RPMI7951 (cell line): ENCODE measurements at places on chromosomes 2 and 18. TPM values are rescaled to one million over a fixed set of nuclear protein-coding genes. Genes with fewer than 3 reads are reported as not detected.

- DNase-seq: peak; percentile 45
These were observed 30.7 kb downstream of the FBXO15 start for GRCh38 chr18:74116633-74117554.

- no peak for DNase-seq
These were observed 64.8 kb upstream of the SLC1A4 start for GRCh38 chr2:64924170-64924934.

DNA sequence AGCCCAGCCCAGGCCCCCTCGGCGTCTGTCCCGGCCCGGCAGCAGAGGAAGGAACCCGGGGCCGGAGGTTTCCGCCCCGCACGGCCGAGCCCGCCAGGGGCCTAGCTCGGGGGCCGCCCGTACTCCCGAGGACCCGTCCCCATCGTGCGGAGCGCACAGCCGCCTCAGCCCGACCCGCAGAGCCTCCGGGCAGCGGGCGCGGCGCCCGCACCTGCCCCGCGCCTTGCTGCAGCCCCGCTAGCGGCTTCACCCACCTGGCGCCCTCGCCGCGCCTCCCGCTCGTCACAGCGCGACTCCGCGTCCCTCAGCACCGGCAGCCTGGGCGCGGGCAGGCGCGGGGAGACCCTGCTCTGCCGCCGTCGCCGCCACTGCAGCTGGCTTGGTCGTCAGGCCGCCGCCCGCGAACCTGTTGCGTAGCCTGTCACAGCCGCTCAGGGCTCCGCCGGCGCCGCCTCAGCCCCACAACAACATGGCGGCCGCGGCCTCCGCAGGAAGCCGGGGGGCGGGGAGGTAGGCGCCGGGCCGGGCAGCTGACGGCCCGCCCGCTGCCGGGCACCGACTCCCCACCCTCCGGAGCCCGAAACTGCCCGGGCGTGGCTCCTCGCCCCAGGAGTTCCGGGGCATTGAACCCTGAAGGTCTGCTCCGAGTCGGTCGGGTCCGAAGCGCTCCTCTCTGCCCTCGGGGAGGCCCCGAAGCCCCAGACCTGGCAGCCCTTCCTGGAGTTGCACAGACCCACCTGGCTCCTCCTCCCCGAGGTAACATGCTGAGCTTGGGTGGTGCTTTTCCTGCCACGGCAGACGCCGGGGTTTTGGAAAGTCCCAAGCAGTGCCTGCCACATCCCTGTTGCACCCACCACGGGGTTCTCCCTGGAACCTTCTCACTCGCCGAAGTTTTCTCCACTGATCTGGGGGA is at the start of gene ITSN2:
Gene ITSN2 (minus strand): TSS at position 487 of the 913 bp plus-strand sequence. CDS start 32,454 bp downstream, outside the sequence.
- DNase-seq: peak; percentile 72

DNA sequence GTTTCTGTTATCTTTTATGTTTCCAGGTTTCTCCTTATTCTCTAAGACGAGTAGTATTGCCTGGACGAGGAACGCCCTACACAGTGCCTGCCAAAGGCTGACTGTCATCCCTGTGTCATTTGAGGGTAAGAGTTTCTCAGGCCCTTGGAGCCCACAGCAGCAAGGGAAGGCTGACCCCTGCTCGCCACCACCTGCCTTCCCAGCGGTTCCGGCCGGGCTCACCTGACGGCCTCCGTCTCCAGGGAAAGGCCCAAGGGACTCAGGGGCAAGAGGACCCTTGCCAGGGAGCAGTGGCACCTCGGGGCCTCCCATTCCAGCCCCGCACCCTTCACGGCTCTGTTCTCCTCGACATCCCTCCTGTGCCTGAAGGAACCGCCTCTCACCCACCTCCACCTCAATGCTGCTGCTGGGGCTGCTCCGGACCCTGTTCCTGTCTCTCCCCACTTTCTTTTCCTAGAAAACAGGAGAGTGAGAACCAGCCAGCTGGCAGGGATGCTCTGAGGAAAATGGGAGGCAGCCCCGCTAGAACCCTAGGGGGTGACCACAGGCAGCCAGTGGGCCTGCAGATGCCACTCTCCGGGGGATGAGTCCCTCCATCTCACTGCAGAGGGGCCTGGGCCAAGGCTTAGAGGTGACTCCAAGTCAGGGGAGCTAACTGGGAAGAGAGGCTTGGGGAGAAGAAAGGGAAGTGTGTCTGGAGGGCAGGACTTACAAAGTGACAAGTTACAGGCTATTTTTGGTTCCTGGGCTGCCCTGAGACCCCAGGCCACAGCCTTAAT is 1.9 kb downstream of the LIMS2 start:
- no peak for DNase-seq

HOXD4 gene
- total RNA-seq: 7.2 and 9.6 TPM in 2 replicates

VIT gene
- total RNA-seq: 0.88 and 2.9 TPM in 2 replicates

GRCh38 chr2:30653847-30654246 is 153.4 kb downstream of the CAPN13 start:
- no peak for DNase-seq

UGT1A5 gene
- total RNA-seq: not detected in 2 replicates

DNA sequence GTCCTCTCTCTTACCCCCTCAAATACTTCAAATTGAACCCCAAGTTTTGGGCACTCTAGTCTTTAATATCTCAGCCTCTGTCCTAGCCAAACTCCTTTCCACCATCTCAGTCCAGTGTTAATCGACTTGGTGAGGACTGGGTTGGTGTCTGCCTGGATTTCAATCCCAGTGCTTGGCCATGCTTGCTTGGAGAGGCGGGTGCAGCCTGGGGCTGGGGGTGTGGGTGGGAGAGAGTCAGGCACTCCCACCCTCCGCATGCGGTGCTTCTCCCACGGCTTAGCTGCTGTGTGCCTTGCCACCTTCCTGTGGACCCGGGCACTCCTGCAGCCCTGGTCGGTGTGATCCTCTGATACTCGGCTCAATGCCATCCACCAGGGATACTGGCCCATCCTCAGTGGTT is 220.8 kb upstream of the HDAC4 start:
- no peak for DNase-seq

DNA sequence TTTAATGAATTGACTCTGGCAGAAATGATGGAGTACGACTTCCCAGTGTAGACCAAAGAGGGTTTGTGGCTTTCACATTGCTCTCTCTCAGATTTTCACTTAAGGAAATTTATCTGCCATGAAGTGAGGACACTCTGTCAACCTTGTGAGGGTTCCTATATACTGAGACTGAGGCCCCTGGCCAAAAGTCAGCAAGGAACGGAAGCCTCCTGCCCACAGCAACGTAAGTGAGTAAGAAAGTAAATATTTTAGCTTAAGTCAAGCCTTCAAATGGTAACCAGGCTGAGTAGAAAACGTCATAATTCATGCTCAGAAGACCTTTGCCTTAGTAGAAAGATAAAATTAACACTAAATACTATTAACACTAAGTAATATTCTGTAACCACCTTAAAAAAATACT is 1080.5 kb upstream of the ACVR2A start:
- no peak for DNase-seq

GPR155 gene
- total RNA-seq: 2.4 and 2.9 TPM in 2 replicates

DNA sequence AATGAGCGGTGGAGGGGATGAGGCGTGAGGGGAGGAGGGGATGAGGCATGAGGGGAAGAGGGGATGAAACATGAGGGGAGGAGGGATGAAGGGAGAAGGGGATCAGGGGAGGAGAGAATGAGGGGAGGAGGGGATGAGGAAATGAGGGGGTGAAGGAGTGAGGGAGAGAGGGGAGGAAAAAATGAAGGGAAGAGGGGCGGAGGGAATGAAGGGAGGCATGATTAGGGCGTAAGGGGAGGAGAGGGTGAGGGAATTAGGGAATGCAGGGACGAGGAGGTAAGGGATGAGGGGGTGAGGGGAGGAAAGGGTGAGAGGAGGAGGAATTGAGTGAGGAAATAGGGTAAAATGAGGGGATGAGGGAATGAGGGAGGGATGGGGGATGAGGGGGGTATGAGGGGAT is 40.5 kb downstream of the AQP12A start:
- no peak for DNase-seq

- DNase-seq: peak; percentile 78
These were observed 116.7 kb upstream of the MGAT5 start for GRCh38 chr2:134137182-134137611.

MC4R gene
- not detected in 2 replicates for total RNA-seq

DNA sequence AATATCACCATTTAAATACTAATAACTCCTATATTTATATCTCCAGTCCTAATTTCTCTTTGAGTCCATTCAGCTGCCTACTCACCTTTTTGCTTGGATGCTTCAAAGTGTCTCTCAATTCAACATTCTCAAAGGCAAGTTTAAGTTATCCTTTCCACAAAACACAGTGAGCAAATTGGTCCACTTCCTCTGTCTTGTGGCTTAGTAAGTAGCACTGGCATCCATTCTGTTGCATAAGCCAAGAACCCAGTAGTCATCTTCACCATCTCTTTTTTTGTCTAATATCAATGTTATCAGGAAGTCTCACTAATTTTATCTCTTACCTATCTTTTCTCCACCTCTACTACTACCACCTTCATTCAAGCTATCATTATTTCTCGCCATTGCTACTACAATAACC is 27.4 kb upstream of the IL1RL1 start:
- DNase-seq: no peak
